Right ventricle myocardium inferior (tissue), 1 donor: ENCODE measurements at places on chromosomes 13 and 19. TPM values are rescaled to one million over a fixed set of nuclear protein-coding genes. Genes with fewer than 3 reads are reported as not detected.

The MIDN gene
- total RNA-seq = 62.8 TPM

The SYT5 gene
- total RNA-seq = not detected

The CBLC gene
- not detected for total RNA-seq

The SPACA4 gene
- total RNA-seq = not detected

The ZNF329 gene
- total RNA-seq = 7.0 TPM

The SOHLH2 gene
- total RNA-seq = not detected

The ANKRD24 gene
- total RNA-seq = 0.19 TPM

The DMWD gene
- 52.0 TPM for total RNA-seq

The MAG gene
- not detected for total RNA-seq

The RASGRP4 gene
- total RNA-seq = 1.7 TPM

The FCHO1 gene
- total RNA-seq = 0.24 TPM

The TPTE2 gene
- total RNA-seq = not detected

The UCHL3 gene
- 21.2 TPM for total RNA-seq

The ARHGAP35 gene
- total RNA-seq = 64.4 TPM

The PSPC1 gene
- 24.9 TPM for total RNA-seq

The ZNF816 gene
- total RNA-seq = 4.4 TPM

The CTXN1 gene
- total RNA-seq = 0.19 TPM

The ZNF844 gene
- total RNA-seq = 14.3 TPM

The IGSF23 gene
- not detected for total RNA-seq

The NCAN gene
- total RNA-seq = not detected

The NUP58 gene
- 21.9 TPM for total RNA-seq
